ENCODE measurements at places on chromosomes 4 and X. TPM values are rescaled to one million over a fixed set of nuclear protein-coding genes. Genes with fewer than 3 reads are reported as not detected.

- DNase-seq = no peak
Observed at GRCh38 chrX:9195199-9195880, 161.4 kb upstream of the FAM9B start.

DNA sequence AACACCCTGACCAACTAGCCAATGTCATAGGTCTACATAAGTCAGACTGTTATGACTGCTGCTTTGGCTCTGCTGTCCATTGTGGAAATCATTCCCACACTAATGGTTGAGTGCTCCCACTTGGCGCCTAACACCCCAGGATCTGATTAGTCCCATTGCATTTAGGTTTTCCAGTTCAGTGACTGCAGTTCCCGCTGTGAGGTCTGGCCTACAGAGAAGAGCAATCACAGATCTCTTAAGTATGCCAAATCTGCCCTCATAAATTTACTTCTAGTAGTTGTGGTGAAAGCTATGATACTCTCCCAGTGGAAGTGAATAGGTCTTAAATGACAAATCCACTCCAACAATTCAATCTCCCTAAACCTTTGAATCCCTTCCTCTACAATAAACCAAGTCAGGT, 77.3 kb upstream of the IL2 start:
- no peak for DNase-seq

DNA sequence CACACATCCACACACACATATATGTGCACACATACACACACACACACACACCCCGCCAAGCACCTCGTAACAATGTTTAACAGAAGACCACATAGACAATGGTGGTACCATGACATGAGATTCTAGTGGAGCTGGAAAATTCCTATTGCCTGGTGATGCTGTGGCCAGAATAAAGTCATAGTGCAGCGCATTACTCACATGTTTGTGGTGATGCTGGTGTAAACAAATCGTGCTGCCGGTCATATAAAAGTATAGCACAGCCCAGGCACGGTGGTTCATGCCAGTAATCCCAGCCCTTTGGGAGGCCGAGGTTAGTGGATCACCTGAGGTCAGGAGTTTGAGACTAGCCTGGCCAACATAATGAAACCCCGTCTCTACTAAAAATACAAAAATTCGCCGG, 275.2 kb downstream of the TRIML1 start:
- no peak for DNase-seq

- no peak for DNase-seq
Observed at GRCh38 chr4:7915875-7916242, 23.8 kb downstream of the AFAP1 start.

DNA sequence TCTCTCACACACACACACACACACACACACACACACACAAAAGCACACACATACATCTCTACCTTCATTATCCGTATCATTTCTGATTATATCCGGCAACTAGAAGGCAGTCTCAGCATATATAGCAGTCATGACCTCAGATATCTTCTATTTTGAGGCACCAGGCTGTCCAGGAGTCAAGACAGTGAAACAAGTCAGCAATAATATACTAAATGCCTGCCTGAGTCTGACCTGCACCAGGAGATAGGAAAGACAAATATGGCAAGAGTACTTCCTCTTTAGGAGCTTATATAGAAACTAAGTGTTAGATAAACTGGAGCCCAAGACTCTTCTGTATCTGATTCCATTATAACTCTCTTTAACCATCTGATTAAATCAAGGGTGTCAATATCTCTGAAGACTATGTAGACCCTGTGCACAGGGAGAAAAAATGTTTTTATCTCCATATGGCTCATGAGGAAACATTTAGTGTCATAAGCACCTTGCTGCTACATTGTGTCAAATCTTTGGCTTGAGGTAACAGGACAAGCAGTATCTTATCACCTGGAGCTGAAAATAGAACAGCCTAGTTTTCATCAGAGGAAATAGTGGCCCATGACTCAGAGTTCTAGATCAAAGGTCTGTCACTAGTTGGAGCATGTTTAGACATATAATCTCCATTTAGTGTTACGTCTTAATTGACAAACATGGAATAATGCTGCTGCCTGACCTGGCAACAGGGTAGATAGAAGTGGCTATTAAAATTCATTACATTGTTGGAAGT, 27.0 kb upstream of the FAM47B start:
- no peak for DNase-seq

GRCh38 chrX:153878969-153879653, 6.9 kb downstream of the L1CAM start:
- no peak for DNase-seq

DNA sequence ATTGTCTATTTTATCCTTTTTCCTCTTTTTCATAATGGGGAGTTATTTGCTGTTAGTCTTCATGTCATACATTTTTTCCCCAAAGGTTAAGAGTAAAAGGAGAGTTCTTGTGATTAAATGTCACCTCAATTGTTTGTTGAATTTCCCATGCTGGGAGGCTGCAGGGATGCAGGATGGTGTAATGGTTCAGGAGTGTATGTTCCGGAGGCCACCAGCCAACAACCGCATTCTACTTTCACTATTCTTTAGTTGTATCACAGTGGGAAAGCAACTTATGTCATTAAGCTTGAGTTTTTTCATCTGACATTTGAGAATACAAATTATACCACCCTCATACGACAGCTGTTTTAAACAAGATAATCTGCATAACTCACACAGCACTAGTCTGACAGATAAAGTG, 15.4 kb downstream of the AFP start:
- no peak for DNase-seq

MAGEB6 gene
- not detected for polyA plus RNA-seq

TMEM131L gene
- polyA plus RNA-seq = 3.9 TPM

RASL11B gene
- 3.1 TPM for polyA plus RNA-seq

SMIM43 gene
- polyA plus RNA-seq = 0.16 TPM

SSX3 gene
- polyA plus RNA-seq = not detected

GRCh38 chrX:115449742-115450141, 111.2 kb upstream of the PLS3 start:
- peak; percentile 82 for DNase-seq

DNA sequence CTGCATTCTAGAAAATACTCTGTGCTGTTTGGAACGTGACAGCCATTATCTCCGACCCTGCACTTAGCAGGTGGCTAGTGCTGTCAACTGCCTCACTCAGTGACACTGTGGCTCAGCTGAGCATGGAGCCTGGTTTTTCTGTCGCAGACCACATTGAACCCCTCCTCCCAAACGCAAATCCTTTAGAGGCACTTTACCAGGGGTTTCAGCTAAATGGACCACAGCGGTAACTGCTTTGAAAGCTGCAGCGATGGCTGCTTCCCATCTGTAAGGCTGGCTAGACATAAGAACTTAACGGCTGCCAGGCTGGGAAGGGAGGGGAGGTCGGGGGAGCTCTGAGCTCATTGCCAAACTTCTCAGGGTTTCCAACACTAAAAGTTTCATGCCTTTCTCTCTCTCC, 8.1 kb downstream of the SLC34A2 start:
- no peak for DNase-seq

- DNase-seq = no peak
Observed at GRCh38 chr4:39067451-39067850, 5.4 kb downstream of the KLHL5 start.

MAOB gene
- 16.5 TPM for polyA plus RNA-seq

APELA gene
- polyA plus RNA-seq = not detected

RIBC1 gene
- 1.9 TPM for polyA plus RNA-seq

GRCh38 chr4:137307806-137308205, 224.5 kb downstream of the PCDH18 start:
- peak; percentile 8 for DNase-seq

- DNase-seq = no peak
Observed at GRCh38 chr4:100483796-100484195, 34.0 kb downstream of the EMCN start.

CXCL1 gene
- 1.7 TPM for polyA plus RNA-seq

GYG2 gene
- 2.2 TPM for polyA plus RNA-seq

- DNase-seq = no peak
Observed at GRCh38 chrX:50762578-50762977, 51.4 kb downstream of the SHROOM4 start.

DNA sequence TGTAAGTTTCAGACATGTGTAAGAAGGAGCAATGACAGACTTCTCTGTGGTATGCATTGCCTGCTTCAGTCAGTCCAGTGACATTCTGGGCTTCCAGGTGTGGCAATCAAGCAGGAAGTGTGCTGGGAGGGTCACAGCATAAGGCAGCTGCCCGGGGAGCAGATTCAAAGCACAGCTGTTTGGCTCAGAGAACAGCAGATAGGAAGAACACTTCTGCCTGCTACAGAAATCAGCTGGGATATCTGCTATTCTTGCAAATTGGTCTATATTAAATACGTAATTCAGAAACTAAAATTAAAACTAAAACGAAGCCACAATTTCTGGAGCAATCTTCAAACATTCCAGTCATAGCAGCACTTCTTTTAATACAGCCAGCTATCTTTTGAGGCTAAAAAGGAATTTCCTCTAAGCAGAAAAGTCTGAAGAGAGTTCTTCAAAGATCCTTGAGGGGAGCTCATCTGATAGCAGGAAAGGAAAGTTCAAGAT, 47.5 kb upstream of the GALNT7 start:
- no peak for DNase-seq

All from adrenal gland (tissue), 19 donors.